Kidney (tissue), 22 donors: ENCODE measurements at places on chromosomes 3 and 15. TPM values are rescaled to one million over a fixed set of nuclear protein-coding genes. Genes with fewer than 3 reads are reported as not detected.

- H3K4me3 ChIP-seq: no peak overlapping the region
- H3K36me3 ChIP-seq: peaks cover 4% of the 10 kb centered on the region
- DNase-seq: no peak
- H3K27me3 ChIP-seq: no peaks in the 10 kb centered on the region
These were observed 35.5 kb downstream of the LEO1 start for GRCh38 chr15:51936105-51936478.

DNA sequence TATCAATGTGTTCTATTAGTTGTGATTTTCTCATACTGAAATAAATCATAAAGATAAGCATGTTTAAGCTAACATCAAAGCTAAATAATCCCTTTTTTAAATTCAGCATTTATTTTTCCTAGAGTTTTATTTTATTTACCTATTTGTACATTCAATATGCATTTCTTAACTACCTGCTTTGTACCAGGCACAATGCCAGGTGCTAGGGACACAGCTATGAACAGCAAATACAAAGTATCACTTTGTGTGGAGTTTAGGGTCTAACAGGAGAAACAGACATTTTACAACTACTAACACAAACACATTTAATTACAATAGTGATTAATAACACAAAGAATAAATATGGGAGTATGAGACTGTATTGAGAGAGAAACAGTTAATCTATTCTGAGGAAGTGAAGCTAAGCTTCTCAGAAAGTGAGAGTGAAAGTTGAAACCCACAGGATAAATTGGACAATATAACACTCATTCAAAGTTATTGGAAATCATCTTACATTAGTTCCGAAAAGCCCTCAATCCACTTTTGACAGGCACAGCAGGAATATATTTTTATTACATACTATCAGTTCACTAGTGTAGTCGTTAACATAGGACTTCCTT, 159.6 kb downstream of the GBE1 start:
- no peaks in the 10 kb centered on the region for H3K27me3 ChIP-seq
- H3K4me3 ChIP-seq: no peak overlapping the region
- H3K27ac ChIP-seq: no peak overlapping the region

DNA sequence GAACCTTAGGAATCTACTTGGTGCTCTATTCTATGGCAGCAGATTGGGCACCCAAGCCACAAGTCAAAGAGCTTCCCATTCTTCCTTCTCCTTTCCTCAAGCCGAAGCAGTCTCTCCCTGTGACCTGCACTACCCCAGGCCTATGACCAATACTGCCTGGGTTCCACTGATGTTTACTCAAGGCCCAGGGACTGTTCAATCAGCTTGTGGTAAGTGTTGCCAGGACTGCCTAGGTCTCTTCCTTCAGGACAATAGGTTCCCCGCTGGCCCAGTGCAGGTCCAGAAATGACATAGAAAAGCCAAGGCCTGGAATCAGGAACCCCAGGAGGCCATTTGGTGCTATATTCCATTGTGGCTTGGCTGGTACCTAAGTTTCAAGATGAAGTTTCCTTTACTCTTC, 397.9 kb downstream of the ZIC4 start:
- H3K36me3 ChIP-seq: no peaks in the 10 kb centered on the region
- no peaks in the 10 kb centered on the region for H3K4me1 ChIP-seq
- H3K4me3 ChIP-seq: no peak overlapping the region
- H3K27me3 ChIP-seq: no peaks in the 10 kb centered on the region

Gene GOLGA8T
- total RNA-seq: not detected

Gene TEX55
- not detected for total RNA-seq

Gene PPP1R14D
- not detected for total RNA-seq

GRCh38 chr15:27365456-27365855, 394.5 kb downstream of the GABRG3 start:
- H3K36me3 ChIP-seq: no peaks in the 10 kb centered on the region
- DNase-seq: no peak
- H3K4me3 ChIP-seq: no peak overlapping the region
- no peaks in the 10 kb centered on the region for H3K27me3 ChIP-seq

- no peaks in the 10 kb centered on the region for H3K4me1 ChIP-seq
- no peaks in the 10 kb centered on the region for H3K36me3 ChIP-seq
- H3K27ac ChIP-seq: no peak overlapping the region
- DNase-seq: no peak
These were observed 22.1 kb downstream of the CHDH start for GRCh38 chr3:53823956-53824657.
